ENCODE measurements at places on chromosomes 12 and 14.

GRCh38 chr12:131346555-131347344, 364.1 kb upstream of the SFSWAP start:
- no peak for DNase-seq

GRCh38 chr12:7107636-7108002, 1.4 kb downstream of the C1RL start:
- no peak for DNase-seq

GRCh38 chr14:75518625-75519024, 3.6 kb upstream of the BATF start:
- no peak for DNase-seq

DNA sequence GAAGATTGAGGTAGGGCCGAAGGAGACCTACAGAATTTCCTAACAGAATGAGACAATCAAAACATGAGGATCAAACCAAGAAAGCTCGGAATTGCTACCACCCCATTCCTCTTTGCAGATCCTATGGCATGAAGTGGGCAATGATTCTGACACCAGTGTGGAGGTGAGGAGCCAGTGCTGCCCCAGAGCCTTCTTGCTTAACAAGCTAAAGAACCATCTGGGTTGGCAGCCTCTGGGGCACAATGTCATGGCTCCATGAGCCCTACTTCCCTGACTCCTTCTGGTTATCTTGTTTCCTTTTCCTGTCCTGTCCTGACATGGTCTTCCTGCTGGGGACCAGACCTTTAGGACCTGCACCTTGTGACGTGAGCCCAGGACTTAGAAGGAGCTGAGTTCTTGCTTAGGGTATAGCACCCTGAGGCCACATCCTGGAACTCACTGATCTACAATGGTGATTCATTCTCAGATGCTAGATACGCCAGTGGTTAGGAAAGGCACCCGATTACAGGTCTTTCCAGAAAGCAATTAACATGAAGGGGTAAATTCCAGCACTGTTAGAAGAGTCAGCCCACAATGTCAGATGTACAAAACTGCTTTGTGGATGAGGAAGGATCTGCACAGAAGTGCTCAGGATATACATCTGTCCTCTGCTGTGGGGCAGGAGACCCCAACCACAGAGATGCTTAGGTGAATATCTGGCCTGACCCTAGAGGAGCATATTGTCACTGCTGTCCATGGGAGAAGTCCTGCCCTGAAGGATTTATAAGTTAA, 324.2 kb downstream of the ZFP36L1 start:
- DNase-seq = no peak

DNA sequence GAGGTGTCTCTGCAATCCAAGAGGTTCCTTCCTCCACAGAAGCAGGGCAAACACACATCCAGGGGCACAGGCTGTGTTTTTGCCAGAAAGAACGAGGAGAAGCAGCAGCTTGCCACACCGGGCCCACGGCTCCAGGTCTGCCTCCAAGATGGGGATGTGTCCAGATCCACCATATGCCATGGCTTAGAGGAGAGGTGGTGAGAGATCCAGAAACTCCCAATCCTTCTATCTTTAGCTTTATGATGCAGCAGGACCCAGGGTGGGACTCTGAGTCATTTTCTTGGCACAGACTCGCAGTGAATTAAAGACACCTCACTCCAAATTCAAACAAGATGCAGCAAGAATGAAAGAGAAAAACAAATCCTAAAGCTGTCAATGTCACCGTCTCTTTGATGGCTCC, 481.4 kb upstream of the TMEM132C start:
- DNase-seq = no peak

- DNase-seq = peak; percentile 65
Observed at GRCh38 chr12:57088354-57089270, at the start of gene NAB2. TSS of gene NAB2 (plus strand) at chr12:57089114. CDS start at chr12:57089272, 158 bp downstream.

DNA sequence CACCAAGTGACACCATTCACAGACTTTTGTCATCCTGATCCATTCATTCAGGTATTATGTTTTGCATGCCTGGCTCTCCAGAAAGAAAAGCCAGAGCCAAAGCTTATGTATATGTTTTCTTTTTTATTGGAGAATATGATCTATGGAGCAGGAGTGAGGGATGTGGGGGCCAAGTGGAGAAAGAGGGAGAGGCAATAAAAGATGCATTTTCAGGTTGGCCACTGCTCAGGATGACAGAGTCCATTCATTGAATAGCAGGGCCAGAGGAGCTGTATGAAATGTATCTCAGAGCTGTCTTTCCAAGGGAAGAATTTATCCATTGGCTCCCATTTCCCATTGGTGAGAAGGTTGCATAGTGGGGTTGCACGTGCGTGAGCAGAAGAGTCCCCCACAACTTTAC, 416.1 kb downstream of the ATP23 start:
- DNase-seq = no peak

- DNase-seq = no peak
Observed at GRCh38 chr12:99413751-99414150, 233.8 kb upstream of the GARIN6 start.

DNA sequence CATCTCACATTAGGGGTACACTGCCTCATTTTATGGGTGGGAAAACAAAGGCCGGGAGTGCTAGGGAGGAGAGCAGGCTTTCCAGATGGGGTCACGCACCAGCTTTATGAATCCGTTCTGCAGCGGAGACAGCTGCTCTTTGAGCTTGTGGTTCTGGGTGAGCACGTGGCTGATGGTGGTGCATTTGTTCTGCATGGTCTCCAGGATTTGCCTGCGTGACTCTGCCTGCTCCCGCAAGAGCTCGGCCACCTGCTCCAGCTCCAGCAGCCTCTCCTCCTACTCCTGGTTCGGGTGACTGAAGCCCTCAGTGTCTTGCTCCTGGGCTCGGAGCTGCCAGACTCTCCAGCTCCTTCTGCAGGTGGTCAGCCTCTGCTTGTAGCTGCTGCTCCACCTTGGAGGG, 23.6 kb upstream of the BLTP3B start:
- DNase-seq = no peak

GRCh38 chr14:92718664-92719063, 29.8 kb downstream of the LGMN start:
- DNase-seq = no peak

DNA sequence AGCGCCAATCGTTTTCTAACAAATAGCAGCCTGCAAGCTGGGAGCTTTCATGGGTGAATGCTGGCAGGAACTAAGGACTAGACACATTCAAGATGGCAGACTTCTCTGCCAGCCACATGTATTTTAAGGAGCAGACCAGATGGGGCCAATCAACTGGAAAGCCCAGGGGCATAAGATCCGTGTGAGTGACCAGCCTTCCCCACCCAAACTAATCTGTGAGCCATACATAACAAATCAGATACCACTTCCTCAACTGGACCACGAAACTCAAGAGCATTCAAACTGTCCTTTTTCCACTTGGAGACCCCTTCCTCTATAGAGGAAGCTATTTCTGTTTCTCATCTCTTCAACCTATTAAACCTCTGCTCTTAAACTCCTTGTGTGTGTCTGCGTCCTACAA, 9.7 kb downstream of the TCL1B start:
- no peak for DNase-seq
